ENCODE measurements at places on chromosomes 2 and 18. TPM values are rescaled to one million over a fixed set of nuclear protein-coding genes. Genes with fewer than 3 reads are reported as not detected.

DNA sequence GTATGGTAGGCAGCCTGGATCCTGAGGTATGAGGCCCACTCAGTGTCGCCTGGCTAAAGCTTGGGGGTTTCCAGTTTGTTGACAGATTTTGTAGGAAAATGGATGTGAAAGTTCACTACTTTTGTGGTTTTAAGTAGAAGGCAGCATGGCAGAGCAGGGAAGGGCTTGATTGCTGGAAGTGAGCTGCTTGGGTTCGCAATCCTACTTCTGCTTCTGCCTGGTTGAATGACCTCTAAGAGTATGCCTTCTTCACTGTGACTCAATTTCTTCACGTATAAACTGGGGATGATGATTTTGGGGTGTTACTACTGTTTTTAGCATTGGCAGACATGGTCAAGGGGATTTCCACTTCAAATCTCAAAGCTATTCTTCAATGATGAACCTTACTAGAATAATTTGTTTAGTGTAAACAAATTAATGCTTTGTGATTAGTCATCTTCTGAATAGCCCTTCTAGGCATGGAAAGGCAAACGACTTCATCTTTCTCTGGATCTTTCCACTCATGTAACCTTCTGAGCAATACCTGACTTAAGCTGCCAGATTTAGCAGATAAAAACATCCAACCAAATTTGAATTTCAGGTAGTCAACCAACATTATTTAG is 13.2 kb downstream of the BMP10 start:
- ATAC-seq = no peak

DNA sequence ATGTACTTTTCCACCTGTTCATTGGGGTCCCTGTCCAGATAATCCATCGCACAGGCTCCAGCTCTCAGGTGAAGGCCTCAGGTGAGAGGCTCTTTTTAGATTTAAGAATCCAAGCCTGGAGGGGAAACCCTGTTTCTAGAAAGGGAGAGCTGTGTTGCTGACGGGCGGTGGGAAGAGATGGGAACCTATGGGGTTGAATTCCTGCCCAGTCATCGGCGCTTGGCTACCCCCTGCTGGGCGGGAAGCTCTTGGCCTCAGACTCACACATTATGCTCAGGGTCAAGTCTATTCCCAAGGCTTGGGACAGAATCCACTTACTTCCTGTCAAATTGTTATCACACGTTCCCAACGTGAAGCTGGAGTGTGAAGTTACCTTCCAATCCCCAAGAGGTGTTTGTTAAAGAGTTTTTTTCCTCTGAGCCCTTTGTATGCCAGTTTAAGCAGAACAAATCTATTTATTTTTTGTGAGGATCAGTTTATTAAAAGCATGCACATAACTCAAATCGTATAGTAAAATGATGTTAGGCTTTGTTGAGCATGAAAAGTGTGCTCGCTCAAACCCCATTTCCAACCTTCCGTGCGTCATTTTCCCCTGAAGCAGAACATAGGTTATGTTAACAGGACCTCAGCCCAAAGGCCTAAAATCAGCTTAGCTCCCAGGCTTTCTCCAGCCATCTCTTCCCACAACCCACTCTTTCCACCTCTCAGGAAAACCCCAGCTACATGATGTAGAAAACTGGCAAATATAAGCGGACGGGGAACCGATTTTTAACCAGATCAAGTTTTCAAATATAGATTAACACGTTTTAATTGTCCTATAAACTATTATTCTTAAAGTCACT is 181.7 kb upstream of the ETAA1 start:
- ATAC-seq = peak; percentile 72

DNA sequence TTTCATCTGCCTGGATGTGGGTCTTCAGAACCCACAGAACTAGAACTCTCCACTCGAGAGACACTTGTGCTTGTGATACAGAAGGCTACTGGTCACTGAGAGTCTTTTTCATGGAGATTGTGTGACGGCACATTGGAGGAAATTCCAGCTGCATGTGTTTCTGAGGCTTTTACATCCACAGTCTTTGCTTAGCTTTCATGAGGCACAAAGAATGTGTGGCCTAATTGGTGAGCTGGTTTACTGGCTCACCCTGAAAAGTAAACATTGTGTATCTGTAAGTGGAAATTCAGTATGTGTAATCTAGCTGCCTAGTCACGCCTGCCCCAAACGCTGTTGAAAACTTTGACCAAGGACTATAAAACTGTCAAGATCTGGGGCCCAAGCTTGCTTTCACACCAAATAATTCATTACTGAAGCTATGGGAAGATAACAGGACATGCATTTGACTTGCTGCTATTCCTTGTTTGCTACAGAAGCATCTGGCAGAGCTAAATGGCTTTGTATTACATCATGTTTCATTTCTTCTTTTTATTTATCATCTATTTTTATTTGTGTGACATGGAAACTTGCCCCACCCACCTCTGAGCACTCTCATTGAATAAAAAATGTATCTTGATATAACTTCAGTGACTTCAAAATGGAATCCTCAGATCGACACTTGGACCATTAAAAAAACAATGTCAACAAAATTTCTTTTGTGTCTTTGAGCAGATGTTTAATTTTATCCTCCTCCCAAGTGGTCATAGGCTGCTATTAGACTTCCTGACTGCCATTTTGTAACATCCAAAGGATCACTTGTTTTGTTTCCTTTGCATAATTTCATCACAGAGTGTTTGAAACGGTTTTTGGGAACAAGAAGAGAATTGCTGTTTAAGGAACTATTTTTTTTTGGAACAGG is 80.2 kb downstream of the EFEMP1 start:
- peak; percentile 78 for ATAC-seq

- ATAC-seq = no peak
These were observed 15.3 kb upstream of the HES6 start for GRCh38 chr2:238255151-238255551.

Gene MPPE1
- total RNA-seq = 25.7 TPM

Gene CHCHD5
- total RNA-seq = 41.5 TPM

Gene RAB3GAP1
- 31.0 TPM for total RNA-seq
